ENCODE measurements at places on chromosomes 11 and 22. TPM values are rescaled to one million over a fixed set of nuclear protein-coding genes. Genes with fewer than 3 reads are reported as not detected.

Gene MAML2
- total RNA-seq, result 5.7 TPM

DNA sequence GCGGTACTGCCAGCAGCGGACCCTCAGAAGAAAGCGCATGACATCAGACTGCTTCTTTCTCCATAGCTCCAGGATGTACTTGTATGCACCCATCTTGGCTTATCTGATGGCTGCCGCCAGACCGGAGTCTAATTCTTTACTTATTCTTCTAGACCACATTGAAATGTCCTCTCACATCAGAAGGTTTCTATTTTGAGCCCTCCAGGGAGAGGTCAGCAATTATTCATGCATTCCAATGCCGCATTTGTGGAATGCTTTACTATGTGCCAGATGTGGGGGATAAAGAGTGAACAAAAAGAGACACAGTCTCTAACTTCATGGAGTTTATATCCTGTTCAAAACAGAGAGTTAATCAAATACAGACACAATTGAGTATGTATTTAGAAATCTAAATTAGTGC lies 230.1 kb downstream of the MIAT start:
- H3K4me3 ChIP-seq, result no peak overlapping the region
- H3K27me3 ChIP-seq, result peaks cover 2% of the 10 kb centered on the region
- H3K4me1 ChIP-seq, result peaks cover 46% of the 10 kb centered on the region
- no peak overlapping the region for H3K27ac ChIP-seq

GRCh38 chr11:1568441-1568911 lies 3.6 kb downstream of the DUSP8 start:
- H3K27me3 ChIP-seq, result peaks cover 15% of the 10 kb centered on the region
- H3K36me3 ChIP-seq, result peaks cover 28% of the 10 kb centered on the region
- H3K27ac ChIP-seq, result no peak overlapping the region

DNA sequence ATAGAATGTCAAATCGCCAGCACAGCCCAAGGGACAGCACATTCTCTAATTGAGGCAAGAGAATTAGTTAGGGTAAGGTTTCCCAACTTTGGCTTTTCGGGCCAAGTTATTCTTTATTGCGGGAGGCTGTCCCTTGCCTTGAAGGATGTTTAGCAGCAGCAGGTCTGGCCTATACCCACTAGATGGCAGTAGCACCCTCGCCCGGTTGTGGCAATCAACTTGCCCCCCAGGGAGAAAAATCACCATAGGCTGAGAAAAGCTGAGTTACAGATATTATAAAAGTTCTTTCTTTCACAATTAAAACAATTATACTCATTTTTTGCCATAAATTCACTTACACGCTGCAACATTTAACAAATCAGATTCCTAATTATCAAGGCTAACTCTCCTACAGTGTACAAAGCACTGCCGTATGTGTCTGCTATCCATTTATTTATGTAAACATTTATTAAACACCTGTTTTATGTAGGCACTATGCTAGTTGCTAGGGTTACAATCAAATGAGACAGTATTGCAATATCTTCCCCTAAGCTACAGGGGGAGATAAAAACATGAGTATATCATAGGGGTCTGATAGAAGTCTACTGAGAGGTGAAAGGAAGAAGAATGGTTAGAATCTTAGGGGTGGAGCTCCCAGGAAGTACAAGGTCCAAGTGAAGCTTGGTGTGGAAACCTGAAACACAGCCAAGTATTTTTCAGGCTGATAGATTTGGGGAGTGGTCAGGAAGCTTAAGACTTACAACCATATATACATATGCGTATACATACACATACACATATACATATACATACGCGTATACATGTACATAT lies 452.3 kb downstream of the RAB38 start:
- no peaks in the 10 kb centered on the region for H3K27me3 ChIP-seq
- H3K27ac ChIP-seq, result no peak overlapping the region
- no peak for DNase-seq
- no peaks in the 10 kb centered on the region for H3K4me1 ChIP-seq

Data from muscle of leg (tissue), 16 donors.